NCI-H510A treated with DMSO at 0.1 percent for 48 hours (cell line): ENCODE measurements at places on chromosomes 12 and 14.

GRCh38 chr14:43765474-43765873 is 741.6 kb downstream of the FSCB start:
- no peak for DNase-seq

- DNase-seq, result no peak
Measured at GRCh38 chr14:102902086-102902485, 20.4 kb upstream of the AMN start.

DNA sequence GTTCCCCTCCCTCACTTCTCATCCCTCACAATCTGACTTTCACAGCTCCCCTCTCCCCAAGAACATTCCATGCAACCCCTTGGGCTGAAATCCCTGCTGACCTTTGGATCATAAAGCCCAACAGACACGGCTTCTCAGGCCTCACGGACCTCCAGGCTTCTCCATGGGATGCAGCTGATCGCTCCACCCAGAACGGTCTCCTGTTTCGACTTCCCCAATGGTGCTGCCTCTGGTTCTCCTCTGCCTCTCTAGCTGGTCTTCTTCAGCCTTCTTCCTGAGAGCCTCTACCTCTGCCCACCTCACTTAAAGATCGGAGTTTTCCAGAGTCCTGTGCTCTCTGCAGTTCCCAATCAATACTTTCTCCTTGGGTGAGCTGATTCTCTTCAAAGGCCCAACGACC is 17.8 kb upstream of the PRMT8 start:
- no peak for DNase-seq

DNA sequence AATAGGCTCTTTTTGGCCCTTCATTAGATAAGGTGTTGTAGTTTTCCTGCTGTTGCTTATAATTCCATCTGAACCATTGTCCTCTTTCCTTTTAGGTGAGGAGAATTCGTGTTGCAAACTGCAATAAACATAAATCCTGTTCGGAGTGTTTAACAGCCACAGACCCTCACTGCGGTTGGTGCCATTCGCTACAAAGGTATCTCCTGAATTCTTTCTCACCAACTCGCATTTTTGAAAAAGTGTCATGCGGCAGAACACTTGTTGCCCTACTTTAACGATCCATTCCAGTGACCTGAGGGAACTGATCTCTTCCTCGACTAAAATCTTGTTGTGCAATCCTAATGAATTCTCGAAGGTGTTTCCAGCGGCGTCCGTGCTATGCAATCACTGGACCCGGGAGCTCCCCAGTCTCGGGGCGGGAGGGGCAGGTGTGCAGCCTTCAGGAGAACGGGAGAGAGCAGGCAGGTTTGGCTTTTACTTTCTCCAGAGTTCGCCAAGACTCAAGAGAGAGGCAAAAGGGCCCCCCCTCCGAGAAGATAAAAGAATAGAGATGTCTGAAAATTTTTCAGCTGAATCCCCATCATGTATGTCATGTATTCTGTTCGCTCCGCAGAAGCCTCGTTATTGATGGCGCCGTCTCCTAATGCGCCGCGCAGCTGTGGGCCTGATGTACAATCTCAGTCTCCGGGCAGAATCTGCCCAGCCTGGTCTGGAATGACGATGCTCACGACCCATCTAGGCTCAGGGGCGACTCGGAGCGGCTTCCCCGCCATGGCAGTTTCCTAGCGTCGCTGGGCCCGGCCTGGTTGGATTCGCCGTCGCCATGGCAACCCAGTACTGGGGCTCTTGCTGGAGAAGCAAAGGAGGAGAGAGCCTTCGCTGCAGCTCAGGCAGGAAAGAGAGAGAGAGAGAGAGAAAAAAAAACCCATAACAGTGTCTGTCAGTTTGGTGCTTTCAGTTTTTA is 38.2 kb downstream of the PLXNC1 start:
- no peak for DNase-seq

- DNase-seq, result no peak
Measured at GRCh38 chr14:89540830-89541470, 123.9 kb upstream of the FOXN3 start.

DNA sequence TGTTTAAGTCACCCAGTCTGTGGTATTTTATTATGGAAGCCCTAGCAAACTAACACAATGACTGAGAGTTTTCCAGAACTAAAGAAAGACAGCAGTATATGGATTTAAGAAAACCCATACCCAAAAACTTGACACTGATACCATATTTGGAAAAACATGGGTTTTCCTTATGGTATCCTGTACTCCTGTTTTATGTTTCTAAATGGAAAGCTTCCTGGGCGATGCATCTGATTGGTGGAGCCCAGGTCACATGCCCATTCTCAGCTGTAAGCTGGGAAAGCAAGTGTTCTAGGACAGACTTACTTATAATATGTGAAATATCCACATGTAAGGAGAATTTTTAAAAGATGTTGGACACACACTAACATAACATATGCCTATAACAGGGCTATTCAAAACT is 4.5 kb upstream of the RNASE4 start:
- DNase-seq, result no peak

GRCh38 chr14:97994020-97994531 is 1196.9 kb downstream of the VRK1 start:
- DNase-seq, result no peak

GRCh38 chr14:102907980-102908730 is 14.3 kb upstream of the AMN start:
- no peak for DNase-seq

GRCh38 chr14:43161477-43161876 is 1345.6 kb downstream of the FSCB start:
- DNase-seq, result no peak

- DNase-seq, result no peak
Measured at GRCh38 chr12:64395739-64396138, 5.2 kb upstream of the C12orf56 start.

DNA sequence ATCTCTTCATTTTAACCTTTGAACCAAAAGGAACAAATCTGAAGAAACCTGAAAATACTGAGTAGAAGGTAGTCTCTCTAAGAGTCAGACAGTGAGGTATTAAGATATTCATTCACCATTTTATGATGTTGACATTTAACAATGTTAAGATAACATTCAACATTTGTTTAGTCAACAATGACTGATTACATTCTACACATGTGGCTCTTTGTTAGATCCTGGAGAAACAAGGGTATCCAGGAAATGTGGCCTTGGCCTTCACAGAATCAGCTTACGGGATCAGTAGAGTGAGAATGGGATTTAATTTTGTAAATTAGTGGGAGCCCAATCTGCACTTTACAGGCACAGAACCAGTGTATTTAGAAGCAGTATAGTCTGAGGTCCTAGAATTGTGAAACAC is 355.5 kb downstream of the KCNH5 start:
- no peak for DNase-seq

- no peak for DNase-seq
Measured at GRCh38 chr14:93742761-93743160, 45.5 kb downstream of the PRIMA1 start.

GRCh38 chr12:50059440-50060119 is 2.2 kb downstream of the ASIC1 start:
- no peak for DNase-seq

- peak; percentile 64 for DNase-seq
Measured at GRCh38 chr12:51954561-51955361, 3.3 kb downstream of the ACVR1B start.

GRCh38 chr12:5620896-5621295 is 189.0 kb downstream of the NTF3 start:
- no peak for DNase-seq

DNA sequence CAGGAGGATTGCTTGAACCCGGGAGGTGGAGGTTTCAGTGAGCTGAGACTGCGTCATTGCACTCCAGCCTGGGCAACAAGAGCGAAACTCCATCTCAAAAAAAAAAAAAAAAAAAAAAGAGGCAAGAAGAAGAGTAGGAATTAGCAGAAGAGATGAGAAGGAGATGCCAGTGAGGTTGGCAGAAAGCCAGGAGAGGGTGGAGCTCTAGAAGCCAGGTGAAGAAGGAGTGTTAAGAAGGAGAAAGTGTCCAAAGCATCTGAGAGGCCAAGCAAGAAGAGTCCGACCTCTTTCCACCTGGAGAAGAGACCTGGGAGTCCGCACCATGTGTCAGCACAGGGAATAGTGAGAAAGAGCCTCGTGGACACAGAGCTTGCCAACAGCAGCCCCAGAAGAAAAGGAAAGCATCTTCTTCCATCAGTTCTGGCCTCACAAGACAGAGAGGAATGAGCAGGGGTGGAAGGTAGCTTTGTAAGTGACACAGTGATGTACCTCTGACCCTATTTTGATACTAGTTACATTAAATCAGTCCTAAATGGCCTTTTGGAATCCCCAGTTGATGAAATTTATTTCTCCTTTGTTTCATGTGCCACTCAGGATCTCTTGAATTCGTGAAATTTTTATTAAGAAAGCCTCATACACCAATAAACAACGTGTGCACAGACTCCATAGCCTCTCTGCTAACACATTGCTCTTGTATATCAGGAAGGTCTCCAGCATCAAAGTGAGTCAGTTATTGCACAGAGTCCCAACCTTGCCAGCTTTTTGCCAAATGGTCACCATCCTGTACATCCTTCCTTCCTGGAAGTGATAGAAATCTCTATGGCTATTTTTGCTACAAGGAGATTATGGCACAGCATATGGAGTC is 70.6 kb downstream of the SAMD4A start:
- no peak for DNase-seq

GRCh38 chr14:102008891-102009290 is 44.5 kb downstream of the DYNC1H1 start:
- no peak for DNase-seq

DNA sequence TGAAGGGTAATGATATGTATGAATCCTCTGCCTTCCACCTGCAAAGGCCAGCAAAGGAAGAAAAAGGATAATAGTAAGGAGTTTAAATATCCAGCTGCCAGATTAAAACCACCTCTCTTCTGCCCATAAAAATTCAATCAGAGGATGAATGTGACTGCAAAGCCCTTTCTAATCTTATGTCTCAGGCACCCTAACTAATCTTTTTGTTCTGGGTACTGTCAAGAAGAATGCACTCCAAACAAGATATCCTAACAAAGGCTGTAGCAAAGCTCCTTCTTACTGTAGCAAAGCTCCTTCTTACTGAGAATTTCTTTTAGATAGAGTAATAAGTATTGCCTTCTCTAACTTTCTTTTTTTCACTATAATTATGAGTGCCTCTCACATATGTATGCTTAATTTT is 91.8 kb downstream of the ST8SIA1 start:
- DNase-seq, result no peak

GRCh38 chr12:65632131-65632855 is 192.0 kb upstream of the HMGA2 start:
- no peak for DNase-seq

GRCh38 chr12:76083246-76083903 is 1.1 kb downstream of the NAP1L1 start:
- DNase-seq, result no peak

DNA sequence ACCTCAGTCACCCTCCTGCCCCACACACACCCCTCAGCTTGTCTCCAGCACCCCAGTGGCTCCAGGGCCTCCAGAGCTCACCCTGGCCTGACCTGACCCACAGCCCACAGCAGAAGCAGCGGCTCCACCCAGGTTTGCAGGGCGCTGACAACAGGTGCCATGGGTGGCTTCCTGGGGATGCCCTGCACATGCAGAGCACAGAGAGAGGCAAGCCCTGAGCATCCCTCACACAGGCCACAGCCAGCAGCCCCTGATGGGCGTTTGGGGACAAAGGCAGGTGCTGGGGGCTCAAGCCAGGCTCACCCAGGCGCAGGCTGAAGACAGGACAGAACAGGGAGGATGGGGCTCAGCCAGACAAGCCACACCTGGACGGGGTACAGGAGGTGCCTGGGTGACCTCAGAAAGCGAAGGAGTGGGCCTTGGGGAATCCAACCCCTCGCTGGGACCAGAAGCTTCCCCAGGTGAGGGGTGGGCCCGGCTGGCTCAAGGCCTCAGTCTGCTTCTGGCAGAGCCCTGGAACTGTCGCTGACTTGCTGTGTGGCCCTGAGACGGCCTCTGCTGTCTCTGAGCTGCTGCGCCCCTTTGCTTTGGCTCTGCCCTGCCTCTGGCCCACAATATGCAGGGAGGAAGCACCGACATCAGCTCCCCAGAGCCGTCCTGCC is 10.6 kb downstream of the ARL6IP4 start:
- no peak for DNase-seq

GRCh38 chr14:33404054-33404453 is 465.4 kb downstream of the NPAS3 start:
- DNase-seq, result no peak

GRCh38 chr14:97902630-97903029 is 1105.4 kb downstream of the VRK1 start:
- no peak for DNase-seq

- peak; percentile 44 for DNase-seq
Measured at GRCh38 chr12:49232940-49233841, 31.7 kb upstream of the TUBA1C start.
